ENCODE measurements at places on chromosomes 13 and 19.

GRCh38 chr19:38709671-38710415 is 34.4 kb downstream of the CAPN12 start:
- no peak for DNase-seq

DNA sequence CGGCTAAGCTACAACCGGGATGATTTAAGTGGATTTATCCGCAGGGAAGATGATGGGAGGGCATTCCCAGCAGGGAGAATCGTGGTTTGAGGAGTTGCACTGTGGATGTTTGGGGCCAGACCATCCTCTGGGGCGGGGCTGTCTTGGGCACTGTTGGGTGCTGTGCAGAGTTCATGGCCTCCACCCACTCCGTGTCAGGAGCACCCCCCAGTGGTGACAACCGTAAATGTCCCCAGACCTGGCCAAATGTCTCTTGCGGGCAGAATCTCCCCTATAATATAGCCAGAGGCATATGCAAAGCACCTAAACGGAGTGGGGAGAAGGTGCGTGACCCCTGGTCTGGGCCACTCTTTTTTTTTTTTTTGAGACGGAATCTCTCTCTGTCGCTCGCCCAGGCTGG is 40.2 kb downstream of the SMIM24 start:
- DNase-seq = peak; percentile 18

DNA sequence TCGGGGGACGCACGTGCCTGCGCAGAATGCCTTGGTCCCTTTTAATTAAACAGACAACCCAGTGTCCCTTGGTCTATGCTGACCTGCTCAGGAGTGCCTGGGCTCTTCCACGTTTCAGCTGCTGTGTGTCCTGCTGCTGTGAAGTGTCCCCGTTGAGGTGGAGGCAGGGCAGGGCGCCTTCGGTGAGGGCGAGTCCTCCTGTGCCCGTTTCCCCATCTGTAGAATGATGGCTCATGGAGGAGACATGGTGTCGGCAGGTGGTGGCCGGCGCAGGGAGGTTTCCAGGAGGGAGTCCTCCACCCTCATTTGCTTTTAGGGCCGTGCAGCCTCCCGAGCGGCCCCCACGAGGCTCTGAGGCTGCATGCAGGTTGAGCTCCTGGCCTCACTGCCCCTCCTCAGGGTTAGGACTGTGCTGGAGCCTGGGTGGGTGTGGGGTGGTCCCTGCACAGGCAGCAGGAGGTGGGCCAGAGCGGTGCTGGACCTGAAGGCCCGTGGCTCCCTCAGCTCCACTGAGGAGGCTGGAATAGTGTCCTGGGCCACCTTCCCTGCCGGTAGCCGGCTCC is 8.8 kb downstream of the STK11 start:
- DNase-seq = no peak

- no peak for DNase-seq
Observed at GRCh38 chr13:44786756-44787155, 202.5 kb downstream of the NUFIP1 start.

DNA sequence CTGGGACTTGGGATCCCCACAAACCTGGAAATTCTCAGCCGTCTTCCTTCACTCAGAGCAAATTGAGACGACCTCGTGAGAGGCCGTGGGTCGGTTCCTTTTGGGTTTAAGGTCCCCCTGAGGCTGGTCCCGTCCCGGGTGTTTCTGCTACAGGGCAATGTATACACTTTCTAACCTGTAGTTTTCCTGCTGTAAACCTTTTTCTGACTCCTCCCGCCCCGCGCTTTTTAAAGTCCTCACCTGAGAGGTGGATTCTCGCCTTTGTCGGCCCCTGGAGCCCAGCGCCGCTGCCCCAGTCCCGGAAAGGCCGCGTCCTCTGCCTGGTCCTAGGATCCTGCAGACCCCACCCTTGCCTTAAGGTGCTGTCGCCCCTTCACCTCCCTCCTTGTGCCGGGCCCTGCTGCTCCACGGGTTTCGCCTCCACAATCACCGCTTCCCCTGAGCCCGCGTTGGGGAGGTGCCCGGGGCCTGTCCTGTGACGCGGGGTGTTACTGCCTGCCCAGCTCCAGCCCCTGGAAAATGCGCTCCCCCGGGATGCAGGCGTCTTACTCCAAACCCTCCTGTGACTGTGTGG is 391 bp downstream of the ZNF761 start:
- peak; percentile 1 for DNase-seq

DNA sequence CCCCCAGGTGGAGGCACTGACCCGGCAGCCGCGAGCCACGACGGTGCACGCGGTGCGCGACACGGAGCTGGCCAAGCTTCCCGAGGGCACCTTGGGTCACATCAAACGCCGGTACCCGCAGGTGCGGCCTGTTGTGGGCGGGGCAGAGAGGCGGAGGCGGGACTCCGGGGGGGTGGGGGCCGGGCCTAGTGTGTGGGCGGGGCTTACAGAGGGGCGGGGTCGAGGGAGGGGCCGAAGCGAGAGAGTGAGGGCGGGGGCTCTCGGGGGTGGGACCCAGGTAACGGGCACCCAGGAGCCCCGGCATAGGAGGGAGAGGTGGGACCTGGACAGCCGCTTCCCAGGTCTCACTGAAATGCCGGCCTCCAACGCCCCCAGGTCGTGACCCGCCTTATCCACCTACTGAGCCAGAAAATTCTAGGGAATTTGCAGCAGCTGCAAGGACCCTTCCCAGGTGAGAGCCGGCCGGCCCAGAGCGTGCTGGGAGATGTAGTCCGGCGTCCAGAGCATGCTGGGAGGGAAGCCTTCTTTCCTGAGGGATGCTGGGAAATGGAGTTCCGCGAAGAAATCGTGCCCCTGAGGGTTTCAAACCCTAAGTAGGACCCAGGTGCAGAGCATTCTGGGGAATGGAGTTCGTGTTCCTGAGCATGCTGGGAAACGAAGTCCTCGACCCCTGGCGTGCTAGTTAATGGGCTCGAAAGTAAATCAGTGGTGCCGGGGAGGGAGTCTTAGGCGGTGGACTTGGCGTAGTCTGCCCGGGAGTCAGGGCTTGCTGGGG is 15.7 kb downstream of the PNPLA6 start:
- DNase-seq = peak; percentile 7

DNA sequence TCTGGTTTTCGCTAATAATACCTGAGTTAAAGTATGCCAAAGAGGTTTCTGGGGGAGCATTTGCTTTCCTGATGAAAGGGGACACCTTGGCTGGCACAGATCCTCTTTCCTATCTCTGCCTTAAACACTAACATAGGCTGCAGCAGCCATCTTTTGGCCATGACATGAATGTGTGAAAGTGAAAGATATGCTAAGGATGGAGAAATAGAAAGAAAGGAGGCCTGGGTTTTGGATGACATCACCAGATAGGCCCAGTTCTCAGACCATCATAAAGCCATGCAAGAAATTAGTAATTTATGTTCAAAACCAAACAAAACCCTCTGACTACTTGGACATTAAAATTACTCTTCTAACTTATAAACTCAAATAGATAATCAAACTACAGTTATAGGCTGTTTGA is 279.7 kb downstream of the COG6 start:
- DNase-seq = no peak

- DNase-seq = no peak
Observed at GRCh38 chr13:96744367-96745331, 249.6 kb downstream of the OXGR1 start.

DNA sequence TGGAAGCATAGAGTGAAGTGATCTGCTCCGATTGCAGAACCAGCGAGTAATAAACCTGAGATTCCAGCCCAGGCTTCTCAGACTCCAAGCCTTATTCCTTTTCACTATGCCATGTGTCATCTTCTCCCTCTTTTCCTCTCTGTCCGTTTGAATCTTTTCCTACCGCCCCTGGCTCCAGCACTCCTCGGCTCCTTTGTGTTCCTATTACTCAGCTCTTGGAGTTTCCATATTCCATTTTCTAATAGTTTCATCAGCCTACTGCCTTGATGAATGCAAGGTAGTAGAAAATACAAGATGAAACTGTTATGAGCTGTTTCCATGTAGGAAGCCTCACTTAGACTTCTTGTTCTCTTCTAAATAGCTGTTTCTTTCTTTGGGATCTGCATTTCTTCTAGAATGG is 138.6 kb downstream of the MYO16 start:
- DNase-seq = no peak

DNA sequence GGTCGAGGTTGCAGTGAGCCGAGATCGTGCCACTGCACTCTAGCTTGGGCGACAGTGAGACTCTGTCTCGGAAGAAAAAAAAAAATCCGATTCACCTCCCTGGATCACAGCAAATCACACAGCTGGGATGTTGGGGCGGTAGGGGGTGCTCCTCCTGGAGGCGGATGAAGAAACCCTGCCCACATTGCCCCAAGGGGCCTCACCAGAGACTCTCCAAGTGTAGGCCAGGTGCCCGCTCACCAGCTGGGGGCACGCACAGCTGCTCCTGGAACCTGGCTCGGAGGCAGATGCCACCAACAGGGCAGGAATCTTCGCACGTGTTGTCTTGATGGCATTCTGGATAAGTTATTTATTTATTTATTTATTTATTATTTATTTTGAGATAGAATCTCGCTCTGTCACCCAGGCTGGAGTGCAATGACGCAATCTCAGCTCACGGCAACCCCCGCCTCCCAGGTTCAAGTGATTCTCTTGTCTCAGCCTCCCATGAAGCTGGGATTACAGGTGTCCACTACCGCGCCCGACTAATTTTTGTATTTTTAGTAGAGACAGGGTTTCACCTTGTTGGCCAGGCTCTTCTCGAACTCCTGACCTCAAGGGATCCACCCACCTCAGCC is 3.1 kb downstream of the UQCR11 start:
- DNase-seq = no peak

DNA sequence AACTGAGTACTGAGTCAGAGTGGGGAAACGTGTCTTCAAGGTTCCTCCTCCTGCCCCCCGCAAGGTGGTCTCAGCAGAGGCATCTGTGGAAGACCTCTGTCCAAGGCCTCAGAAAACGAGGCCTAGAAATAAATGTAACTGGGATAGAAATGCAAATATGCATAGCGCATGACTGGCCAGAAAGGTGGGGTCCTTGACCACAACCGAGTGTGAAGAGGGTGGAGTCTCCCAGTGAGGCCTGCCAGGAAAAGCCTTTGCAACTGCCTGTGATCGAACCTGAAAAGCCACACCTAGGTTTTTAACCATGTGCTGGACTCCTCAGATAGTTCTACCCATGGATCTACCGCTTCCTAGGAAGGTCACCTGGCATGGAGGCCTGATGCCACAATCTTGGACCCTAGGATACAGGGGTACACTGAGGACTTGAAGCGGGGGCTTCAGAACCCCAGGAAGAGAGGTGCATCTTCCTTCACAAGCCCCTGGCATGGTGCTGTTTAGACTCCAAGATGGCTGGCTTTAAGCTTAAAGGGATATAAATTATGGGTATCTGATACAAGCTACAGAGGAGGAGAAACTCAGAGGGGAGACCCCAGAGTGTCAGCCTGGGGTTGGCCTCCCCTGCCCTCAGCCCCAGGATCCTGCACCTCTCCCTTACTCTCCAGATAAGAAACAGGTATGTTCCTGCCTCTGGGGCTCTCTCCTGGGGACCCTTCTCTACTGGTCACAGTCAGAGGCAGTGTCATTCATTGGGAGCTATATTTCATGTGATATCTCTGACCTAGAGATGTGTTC is 18.3 kb upstream of the SIGLEC6 start:
- DNase-seq = no peak

DNA sequence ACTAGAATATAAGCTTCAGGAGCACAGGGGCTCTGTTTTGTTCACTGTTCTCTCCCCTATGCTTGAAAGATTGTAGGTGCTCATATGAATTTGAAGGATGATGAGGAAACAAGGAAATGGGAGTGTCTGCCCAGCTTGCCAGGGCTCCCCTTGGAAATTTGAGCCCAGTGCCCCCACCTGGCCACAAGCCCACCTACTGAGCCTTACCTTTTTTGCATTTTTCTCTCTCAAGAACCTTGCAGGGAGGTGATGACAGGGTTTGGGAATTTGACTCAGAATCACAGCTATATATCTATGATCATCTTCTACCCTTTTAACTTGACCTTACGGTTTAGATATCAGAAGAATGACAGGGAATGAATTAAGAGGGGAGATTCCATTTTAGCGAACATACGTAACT is 33.8 kb downstream of the SERP2 start:
- no peak for DNase-seq

GRCh38 chr19:35986664-35987570 is 8.1 kb upstream of the SDHAF1 start:
- peak; percentile 76 for DNase-seq

DNA sequence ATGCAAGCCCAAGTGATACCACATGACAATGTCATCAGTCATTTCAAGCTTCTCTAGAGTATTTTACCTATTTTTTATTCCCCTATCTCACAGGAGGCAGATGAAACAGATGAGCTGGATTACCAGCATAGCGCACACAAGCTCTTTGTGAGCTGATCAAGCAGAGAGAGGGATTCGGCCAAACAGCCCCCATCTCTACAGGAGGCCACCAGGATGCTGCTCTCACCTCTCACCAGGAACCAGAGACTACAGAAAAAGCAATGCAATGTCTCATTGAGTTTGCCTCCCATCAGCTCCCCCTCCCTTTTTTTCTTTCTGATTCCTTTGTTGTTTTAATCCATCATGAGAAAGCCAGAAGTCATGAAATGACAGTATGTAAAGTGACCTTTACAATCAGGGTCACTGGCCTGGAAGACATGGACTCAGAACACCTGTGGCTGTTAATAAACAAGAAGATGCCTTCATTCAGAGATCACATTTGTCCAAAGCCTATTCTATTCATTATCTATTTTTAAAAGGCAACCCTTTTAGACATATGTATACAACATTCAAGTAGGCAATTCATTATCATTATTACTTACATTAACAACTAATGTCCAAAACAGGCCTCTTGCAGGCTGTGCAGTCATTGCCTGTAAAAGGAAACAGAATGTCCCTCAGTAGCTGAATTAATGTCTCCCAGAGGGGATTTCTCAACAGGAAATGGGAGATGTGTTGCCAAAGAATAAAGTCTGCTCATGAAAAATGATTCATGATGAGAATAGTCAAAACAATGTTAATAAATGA is 656.6 kb downstream of the TBC1D4 start:
- no peak for DNase-seq

GRCh38 chr13:65378943-65379519 is 1851.1 kb downstream of the PCDH9 start:
- DNase-seq = peak; percentile 22

- peak; percentile 67 for DNase-seq
Observed at GRCh38 chr13:20924758-20925394, 22.3 kb upstream of the XPO4 start.

- DNase-seq = no peak
Observed at GRCh38 chr13:40651866-40652587, 14.4 kb downstream of the FOXO1 start.

- no peak for DNase-seq
Observed at GRCh38 chr13:111143865-111144540, 28.9 kb downstream of the ARHGEF7 start.

GRCh38 chr13:61149331-61149730 is 266.3 kb downstream of the PCDH20 start:
- DNase-seq = no peak

GRCh38 chr13:52738719-52739467 is 727 bp downstream of the CNMD start:
- DNase-seq = no peak

DNA sequence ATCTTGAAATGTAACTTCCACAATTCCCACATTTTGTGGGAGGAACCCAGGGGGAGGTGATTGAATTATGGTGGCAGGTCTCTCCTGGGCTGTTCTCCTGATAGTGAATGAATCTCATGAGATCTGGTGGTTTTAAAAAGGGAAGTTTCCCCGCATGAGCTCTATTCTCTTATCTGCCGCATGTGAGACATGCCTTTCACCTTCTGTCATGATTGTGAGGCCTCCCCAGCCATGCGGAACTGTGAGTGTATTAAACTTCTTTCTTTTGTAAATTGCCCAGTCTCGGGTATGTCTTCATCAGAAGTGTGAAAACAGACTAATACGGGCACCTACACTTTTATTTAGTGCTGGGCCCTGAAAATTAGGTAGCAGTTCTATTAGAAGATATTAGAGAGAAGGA is 45.8 kb downstream of the TNFSF13B start:
- DNase-seq = no peak

- DNase-seq = no peak
Observed at GRCh38 chr19:34367624-34367957, 2.6 kb downstream of the GPI start.

- DNase-seq = no peak
Observed at GRCh38 chr13:98821372-98822224, 69.1 kb upstream of the SLC15A1 start.
